A549 treated with dexamethasone at 1 μM for 4 hours (cell line): ENCODE measurements at places on chromosomes 2 and 18. TPM values are rescaled to one million over a fixed set of nuclear protein-coding genes. Genes with fewer than 3 reads are reported as not detected.

Gene ZNF396
- 0.58 to 0.75 TPM (median 0.64 TPM) in 5 replicates for total RNA-seq

Gene FSHR
- not detected in 5 replicates for total RNA-seq

Gene BZW1
- total RNA-seq: 375 to 639 TPM (median 503 TPM) in 5 replicates

Gene TLX2
- 0.17 to 0.31 TPM (median 0.21 TPM) in 5 replicates for total RNA-seq

Gene CPO
- total RNA-seq: 0.11 to 0.16 TPM in 2 of 5 replicates, not detected in the others

Gene CYTIP
- 0.04 to 0.25 TPM (median 0.05 TPM) in 3 of 5 replicates, not detected in the others for total RNA-seq

Gene ALPP
- total RNA-seq: 14.4 to 22.1 TPM (median 20.3 TPM) in 5 replicates

Gene ZAP70
- total RNA-seq: 0.09 to 0.19 TPM in 2 of 5 replicates, not detected in the others

Gene CHST9
- 0.01 TPM in 1 of 5 replicates, not detected in the others for total RNA-seq

Gene TANC1
- total RNA-seq: 7.1 to 11.1 TPM (median 9.5 TPM) in 5 replicates

Gene POTEI
- total RNA-seq: 0.01 TPM in 1 of 5 replicates, not detected in the others

Gene IL36G
- not detected in 5 replicates for total RNA-seq

Gene PFN4
- total RNA-seq: 1.2 to 1.8 TPM (median 1.4 TPM) in 5 replicates

Gene CTAGE1
- not detected in 5 replicates for total RNA-seq

Gene RNMT
- 16.4 to 21.2 TPM (median 18.7 TPM) in 5 replicates for total RNA-seq

Gene REG1B
- not detected in 5 replicates for total RNA-seq

Gene ITPRIPL1
- not detected in 5 replicates for total RNA-seq

Gene DLX2
- 0.36 to 0.77 TPM (median 0.64 TPM) in 5 replicates for total RNA-seq

Gene CHST10
- total RNA-seq: 14.2 to 16.3 TPM (median 14.5 TPM) in 5 replicates

Gene MALL
- 154 to 172 TPM (median 164 TPM) in 5 replicates for total RNA-seq

Gene REG3A
- not detected in 5 replicates for total RNA-seq

Gene ANXA4
- 350 to 411 TPM (median 370 TPM) in 5 replicates for total RNA-seq

Gene UGT1A1
- total RNA-seq: 0.39 to 1.1 TPM (median 0.87 TPM) in 5 replicates

Gene CIB4
- total RNA-seq: 0.20 to 0.42 TPM in 2 of 5 replicates, not detected in the others

Gene CIAO1
- 59.2 to 81.9 TPM (median 79.4 TPM) in 5 replicates for total RNA-seq
